IMR-90 (cell line): ENCODE measurements at places on chromosomes 3 and 15. TPM values are rescaled to one million over a fixed set of nuclear protein-coding genes. Genes with fewer than 3 reads are reported as not detected.

DNA sequence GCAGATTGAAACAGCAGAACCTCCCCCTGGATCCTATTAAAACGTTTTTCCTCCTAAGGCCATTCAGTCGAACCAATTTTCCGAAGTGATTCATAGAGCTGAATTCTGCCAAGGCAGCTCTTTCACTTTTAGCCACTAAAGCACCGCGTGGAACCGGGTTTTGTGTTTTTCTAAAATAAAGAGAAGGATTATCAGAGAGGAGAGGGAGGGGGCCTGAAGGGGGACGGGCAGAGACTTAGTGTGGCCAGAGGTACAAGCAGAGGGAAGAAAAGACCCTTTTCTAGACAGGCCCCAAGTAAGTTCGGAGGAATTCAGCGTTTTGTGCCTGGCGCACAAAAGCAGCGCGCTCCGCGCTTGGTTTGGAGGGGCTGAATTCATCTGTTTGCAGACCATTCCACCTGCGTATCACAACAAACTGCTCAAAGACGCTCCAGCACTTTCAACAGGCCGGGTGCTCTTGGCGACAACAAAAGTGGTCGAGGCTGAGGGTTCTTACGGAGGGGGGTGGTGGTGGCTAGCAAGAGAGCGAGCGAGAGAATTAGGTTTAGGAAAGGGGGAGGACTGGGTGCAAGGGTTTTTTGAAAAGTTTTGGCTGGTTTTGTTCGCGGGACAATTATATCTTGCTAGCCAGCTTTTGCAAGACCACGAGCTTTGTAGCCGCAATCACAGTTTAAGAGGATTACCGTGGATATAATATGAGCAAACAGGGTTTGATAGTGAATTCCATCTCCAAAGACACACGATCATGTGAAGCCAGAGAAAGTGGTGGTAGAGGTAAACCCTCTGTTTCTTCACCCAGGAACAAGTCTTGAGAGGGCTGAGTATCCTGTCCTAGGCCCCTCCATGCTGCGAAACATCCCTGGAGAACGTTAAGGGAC lies 1.2 kb upstream of the FEZF2 start:
- DNase-seq, result peak; percentile 6

The RHCG gene
- not detected in 2 replicates for polyA plus RNA-seq

DNA sequence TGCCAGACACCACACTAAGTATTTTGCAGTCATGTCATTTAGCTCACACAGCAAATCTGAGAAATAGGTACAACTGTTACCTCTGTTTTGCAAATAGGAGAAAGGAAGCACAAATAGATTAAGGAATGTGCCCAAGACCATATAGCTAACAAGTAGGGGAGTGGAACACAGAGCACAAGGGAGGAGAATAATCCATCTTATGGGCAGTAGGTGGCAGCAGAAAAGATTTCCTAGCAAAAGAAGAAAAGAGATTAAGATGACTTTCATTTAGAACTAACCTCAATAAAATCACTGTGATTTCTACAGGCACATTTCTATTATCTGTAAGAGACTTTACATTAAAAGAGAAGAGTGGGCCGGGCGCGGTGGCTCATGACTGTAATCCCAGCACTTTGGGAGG lies 49.1 kb downstream of the NR1I2 start:
- no peak for DNase-seq

The MKRN2 gene
- 43.5 and 44.4 TPM in 2 replicates for polyA plus RNA-seq

GRCh38 chr3:39528844-39529243 lies 61.4 kb downstream of the MOBP start:
- DNase-seq, result no peak

The MYL3 gene
- 0.09 TPM in 1 of 2 replicates, not detected in the other for polyA plus RNA-seq
